NCI-H345 (cell line): ENCODE measurements at places on chromosomes 5 and 9.

GRCh38 chr9:36504156-36504555, 68.5 kb upstream of the MELK start:
- DNase-seq: no peak

GRCh38 chr9:13205824-13206223, 73.7 kb downstream of the MPDZ start:
- no peak for DNase-seq

DNA sequence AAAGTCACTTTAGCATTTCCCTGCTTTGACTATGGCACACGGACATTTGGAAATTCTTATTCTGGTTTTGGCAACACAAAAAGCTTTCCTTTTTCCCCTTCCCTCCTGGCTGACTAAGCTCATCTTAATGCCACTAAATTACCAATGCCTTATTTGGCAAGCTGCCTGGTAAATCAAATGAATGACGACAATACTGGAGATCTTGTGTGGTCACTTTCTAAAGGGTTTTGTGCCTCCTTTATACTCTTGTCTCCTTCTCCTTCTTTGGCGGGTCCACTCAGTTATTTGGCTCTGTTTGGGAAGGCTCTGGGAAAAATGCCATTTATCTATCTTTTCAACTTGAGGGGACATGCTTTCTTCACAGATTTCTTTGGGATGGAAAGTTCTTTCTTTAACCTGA, 34.9 kb downstream of the SH3GL2 start:
- peak; percentile 60 for DNase-seq

GRCh38 chr9:90795084-90795483, 6.5 kb upstream of the SYK start:
- DNase-seq: no peak

GRCh38 chr5:42898760-42899159, 87.1 kb upstream of the SELENOP start:
- DNase-seq: no peak

GRCh38 chr5:145509336-145510136, 325.6 kb downstream of the PRELID2 start:
- no peak for DNase-seq

DNA sequence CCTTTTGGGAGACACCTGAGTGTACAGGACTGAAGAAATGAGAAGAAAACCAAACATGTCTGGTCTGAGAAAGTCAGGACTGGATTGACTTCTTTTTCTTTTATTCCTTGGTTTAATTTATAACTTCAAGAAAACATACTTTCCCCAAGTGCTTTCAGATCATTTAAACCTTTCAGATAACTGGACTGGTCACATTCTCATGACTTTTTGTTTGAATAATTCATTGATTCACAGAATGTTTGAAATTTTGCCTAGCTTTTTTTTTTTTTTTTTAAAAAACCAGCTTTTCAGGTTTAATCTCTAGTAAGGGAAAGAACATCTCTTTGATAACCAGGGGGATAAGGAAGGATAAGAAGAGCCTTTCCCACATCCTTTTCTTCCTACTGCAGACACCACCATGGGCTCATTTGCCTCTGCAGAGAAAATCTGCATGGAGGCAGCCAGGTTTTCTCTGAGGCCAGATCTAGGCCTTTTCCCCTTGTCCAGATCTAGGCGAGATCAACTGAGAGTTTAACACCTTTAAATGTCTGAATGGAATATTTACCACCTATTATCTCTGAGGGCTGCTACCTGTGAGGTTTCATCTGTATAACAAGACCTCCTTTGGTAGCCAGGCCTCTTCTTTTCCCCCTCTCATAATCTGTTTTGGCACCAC, 45.0 kb upstream of the SLC28A3 start:
- DNase-seq: no peak

- no peak for DNase-seq
These were observed 45.9 kb downstream of the SEMA6A start for GRCh38 chr5:116528519-116529234.

DNA sequence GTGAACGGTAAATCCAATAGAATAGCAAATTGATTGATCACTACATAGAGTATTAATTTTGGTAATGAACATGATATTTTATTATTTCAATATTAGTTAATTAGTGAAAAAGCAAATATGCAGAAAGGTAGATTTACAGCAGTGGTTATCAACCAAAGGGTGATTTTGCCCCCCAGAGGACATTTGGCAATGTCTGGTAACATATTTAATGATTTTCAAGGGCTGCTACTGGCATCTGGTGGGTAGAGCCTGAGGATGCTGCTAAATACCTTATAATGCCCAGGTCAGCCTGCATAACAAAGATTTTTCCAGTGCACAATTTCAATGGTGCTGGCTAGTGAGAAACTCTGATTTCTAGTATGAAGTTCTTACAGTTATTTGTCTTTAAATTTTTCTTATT, 1313.7 kb downstream of the PTPRD start:
- peak; percentile 31 for DNase-seq

DNA sequence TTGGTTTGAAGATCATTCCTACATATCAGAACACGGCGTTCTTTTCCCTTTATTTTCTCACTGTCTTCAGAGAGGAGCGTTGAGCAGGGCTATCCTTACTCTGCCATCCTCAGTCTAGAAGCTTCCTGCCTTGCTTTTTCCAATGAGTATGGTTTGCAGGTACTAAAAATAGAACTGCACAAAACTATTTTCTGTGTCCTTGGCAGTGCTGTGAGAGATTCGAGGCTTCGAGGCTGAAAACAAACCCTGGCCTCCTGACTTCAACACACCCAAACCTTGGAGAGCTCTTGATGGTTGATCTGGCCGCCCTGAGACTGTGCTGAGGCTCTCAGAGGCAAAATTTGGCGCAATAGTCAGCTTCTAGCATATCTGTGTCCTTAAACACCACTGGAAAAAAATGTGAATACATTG, 78.9 kb downstream of the GOLPH3 start:
- DNase-seq: no peak

- DNase-seq: no peak
These were observed 9.3 kb downstream of the TMEM174 start for GRCh38 chr5:73182307-73182706.

DNA sequence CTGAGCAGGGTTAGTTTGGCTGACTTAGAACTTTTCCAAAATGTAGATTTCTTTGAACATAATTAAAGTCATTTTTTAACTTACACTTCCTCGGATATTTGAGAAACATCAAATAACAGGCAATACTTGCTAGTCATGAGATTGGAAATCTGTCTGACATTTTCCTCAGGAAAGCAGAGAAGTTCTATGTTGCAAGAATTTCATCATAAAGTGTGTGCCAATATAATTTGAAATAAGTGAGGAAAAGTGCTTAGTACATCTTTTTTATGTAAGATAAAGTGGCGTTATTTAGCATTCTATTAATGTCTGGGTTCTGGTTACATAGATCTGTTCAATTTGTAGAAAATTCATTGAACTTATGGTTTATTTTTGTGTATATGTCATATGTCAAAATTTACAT, 48.7 kb upstream of the C5orf47 start:
- DNase-seq: no peak

GRCh38 chr5:65791712-65792673, 70.0 kb downstream of the NLN start:
- no peak for DNase-seq

DNA sequence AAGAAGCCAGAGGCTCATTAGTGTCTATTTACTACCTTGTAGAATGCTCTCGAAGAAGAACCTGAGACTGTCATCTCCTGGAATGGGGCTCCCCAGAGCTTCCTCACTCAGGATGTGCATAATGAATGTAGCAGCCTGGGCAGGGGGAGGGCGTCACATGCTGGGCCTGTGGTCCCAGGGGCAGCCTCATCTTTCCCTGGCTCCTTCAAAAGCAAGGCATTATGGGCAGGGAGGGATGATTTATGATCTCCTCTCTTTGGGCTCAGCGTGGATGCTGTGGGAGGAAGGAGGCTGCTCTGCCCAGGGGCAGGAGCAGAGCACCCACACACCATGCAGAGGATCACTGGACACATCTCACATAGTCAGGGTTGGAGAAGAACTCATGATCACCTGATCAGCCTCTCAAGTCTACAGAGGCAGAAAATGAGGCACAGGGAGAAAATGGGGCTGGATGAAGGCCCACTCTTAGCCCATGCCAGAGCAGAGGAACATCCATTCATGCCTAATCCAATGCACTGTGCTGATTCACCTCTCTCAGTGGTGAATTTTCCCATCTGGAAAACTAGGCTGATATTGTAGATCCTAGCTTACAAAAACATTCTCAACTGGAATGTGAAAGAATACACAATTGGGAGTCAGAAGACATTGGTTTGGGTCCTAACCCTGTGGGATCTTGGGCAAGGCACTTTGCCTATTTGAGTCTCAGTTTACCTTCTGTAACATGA, 173.7 kb downstream of the CARTPT start:
- DNase-seq: no peak

DNA sequence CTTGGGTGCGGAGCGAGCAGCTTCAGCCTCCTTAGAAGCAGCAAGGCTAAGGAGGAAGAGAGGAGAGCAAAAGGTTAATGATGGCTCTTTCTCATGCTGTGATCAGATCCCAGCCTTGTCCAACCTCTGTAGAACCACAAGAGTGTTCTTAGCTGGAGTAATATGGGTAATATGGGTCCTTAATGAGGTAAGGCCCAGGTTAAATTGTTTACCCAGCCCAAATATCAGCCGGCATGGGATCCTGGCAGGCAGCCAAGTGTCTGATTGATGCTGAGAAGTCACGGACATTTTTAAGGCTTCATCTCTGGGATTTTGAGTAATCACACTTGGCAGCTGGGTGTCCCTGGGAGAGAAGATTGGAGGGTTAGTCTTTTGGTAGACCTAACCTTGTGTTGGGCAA, 32.3 kb downstream of the GLRA1 start:
- peak; percentile 90 for DNase-seq

DNA sequence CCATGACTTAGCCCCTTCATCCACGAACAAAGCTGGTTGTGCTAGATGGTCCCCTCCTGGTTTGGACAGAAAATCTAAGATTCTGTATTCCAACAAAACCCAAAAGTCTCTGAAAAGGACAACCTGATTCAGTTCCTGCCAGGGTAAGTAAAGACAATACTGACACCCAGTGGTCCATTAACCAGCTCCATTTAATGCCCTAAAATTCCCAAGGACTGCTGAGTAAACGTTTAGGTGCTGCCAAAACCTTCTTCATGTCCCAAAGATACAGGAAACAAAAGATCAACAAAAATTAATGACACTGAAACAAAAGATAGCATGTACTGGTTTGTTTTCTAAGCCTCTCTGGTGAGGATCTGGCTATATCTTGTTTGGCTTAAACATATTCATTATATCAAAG, 25.3 kb upstream of the PPP1R2B start:
- peak; percentile 15 for DNase-seq

DNA sequence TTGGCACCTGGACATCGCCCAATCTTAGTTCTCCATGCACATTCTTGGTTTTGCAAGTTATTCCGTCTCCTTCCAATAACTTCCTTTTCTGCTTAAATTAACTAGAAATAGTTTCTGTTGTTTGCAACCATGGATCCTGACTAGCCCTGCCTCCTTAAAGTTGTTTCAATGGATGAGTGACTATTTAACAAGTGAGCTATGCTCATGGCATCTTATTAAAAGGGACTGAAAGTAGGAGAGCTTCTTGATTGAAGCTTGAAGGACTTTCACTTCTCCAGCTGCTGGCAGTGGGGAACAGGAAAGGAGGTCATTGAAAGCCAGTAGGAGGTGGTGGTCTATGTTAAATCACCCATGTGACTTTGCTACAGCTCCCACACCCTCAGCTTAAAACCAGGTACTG, 466.8 kb downstream of the ARHGEF28 start:
- DNase-seq: no peak

GRCh38 chr9:133959171-133959570, 33.0 kb downstream of the VAV2 start:
- DNase-seq: no peak

- DNase-seq: peak; percentile 46
These were observed 591.4 kb downstream of the CCDC171 start for GRCh38 chr9:16143947-16144890.

- DNase-seq: no peak
These were observed 49.6 kb downstream of the NIPAL4 start for GRCh38 chr5:157509587-157509986.

DNA sequence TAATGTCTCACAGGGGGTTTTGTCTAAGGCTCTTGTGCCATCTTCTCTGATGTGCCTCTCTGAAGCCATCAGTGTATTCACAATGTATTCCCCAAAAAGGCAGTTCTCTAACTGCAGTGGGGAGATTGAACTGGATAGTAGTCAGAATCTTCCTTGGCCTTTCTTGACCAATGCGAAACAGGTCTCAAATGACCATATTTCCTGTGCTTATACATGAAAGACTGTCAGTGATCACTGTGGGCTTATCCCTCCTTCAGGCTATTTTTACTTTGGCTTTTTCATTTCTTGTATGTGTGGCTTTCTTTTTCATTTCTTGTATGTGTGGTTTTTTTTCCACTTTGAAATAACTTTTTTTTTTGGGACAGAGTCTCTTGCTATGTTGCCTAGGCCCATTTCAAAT, 19.7 kb downstream of the HMGXB3 start:
- no peak for DNase-seq

DNA sequence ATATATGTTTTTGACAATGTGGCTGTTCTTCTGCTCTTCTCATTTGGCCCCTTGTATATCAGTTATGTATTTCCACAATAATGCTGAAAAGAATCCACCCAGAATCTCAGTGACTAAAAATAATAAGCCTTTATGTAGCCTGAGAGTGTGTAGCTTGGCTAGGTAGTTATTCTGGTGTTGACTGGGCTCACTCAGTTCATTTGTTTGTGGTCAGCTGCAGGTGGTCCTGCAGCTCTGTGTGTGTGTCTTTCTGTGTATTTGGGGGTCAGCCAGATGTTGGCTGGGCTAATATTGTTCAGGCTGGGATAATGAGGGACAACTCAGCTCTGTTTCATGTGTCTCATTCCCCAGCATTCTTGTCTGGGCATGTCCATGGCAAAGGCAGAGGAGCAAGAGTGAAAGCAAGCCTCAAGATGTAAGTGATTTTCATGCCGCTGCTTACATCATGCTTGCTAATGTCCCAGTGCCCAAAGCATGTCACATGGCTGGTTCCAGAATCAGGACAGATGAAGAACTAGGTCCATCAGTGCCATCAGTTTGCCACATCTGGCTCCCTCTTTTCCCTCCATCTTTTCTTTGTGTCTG, 162.8 kb downstream of the KCTD16 start:
- DNase-seq: peak; percentile 73

- no peak for DNase-seq
These were observed 213.9 kb downstream of the TMEM167A start for GRCh38 chr5:82863266-82863665.
